ENCODE measurements at places on chromosomes 12 and 14. TPM values are rescaled to one million over a fixed set of nuclear protein-coding genes. Genes with fewer than 3 reads are reported as not detected.

Gene NKX2-1
- not detected for polyA plus RNA-seq

GRCh38 chr14:80627745-80628144 lies 313.8 kb downstream of the CEP128 start:
- no peak overlapping the region for H3K4me3 ChIP-seq
- no peak overlapping the region for H3K27ac ChIP-seq
- DNase-seq: no peak
- H3K36me3 ChIP-seq: no peaks in the 10 kb centered on the region

DNA sequence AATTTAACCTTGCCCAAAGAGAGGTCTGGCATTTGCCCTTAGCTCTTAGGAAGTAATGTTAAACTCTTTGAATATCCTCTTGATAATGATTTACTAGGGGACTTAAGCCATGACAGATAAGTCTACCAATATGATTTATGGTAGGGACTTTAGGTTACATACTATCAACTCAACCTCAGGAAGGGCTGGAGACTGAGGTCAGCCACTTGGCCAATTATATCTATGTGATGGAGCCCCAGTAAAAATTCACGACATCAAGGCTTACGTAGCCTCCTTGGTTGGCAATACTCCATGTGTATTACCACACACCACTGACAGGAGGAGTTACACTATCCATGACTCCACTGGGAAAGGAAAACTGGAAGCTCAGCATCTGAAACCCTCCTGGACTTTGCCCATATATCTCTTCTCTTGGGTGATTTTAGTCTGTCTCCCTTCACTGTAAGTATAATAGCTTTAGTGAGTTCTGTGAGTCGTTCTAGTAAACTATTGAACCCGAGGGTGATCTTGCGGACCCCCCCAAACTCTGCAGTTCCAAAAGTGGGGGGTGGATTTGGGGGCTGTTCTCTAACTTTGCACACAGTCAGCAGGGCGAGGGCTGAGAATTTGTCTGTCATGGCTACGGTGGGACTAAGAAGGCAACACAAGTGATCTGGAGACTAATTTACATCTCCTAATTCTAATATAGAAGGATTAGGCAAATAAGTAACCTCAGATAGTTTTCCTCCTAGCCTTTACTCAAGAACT lies 62.3 kb downstream of the R3HDM2 start:
- H3K27me3 ChIP-seq: no peaks in the 10 kb centered on the region
- peaks cover 21% of the 10 kb centered on the region for H3K4me1 ChIP-seq
- peak overlapping the region; percentile 92 for H3K27ac ChIP-seq
- peak; percentile 95 for DNase-seq
- no peak overlapping the region for H3K4me3 ChIP-seq
- peaks cover 2% of the 10 kb centered on the region for H3K36me3 ChIP-seq

GRCh38 chr14:89249065-89249695 lies 167.9 kb downstream of the FOXN3 start:
- no peaks in the 10 kb centered on the region for H3K27me3 ChIP-seq
- no peak for DNase-seq
- H3K4me1 ChIP-seq: no peaks in the 10 kb centered on the region
- no peak overlapping the region for H3K4me3 ChIP-seq
- H3K27ac ChIP-seq: no peak overlapping the region

DNA sequence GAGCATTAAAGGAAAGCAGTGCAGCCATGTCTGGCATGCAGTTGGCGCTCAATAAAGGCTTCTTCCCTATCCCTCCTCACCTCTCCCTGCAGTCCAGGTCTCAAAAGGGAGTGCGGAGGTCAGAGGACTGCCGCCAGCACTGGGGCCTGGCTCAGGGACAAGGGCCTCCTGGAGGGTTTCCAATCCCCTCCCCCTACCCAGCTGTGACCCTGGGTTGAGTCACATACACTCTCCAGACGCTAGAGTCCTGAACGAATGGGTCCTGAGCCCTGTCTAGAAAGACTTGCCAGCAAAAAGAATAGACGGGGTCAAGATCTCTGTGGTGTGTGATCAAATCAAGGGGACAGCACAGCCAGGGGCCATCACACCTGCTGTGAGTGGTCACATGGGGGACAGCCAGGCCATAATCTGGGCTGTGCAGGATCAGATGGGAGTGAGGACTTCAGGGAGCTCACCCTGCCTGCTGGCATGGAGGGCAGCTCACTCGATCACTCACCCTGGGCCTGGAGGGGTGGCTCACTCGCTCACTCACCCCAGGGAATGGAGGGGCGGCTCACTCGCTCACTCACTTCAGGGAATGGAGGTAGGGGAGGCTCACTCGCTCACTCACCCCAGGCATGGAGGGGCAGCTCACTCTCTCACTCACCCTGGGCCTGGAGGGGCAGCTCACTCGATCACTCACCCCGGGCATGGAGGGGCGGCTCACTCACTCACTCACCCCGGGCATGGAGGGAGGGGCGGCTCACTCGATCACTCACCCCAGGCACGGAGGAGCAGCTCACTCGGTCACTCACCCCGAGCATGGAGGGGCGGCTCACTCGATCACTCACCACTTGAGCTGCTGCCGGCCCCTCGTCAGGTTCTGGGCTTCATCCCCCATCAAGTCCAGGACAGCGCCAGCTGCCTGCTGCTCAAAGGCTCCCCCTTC lies 12.8 kb downstream of the CFAP73 start:
- no peak overlapping the region for H3K4me3 ChIP-seq
- no peak for DNase-seq
- H3K27me3 ChIP-seq: no peaks in the 10 kb centered on the region
- H3K4me1 ChIP-seq: no peaks in the 10 kb centered on the region
- H3K36me3 ChIP-seq: peaks cover 83% of the 10 kb centered on the region
- H3K27ac ChIP-seq: no peak overlapping the region

DNA sequence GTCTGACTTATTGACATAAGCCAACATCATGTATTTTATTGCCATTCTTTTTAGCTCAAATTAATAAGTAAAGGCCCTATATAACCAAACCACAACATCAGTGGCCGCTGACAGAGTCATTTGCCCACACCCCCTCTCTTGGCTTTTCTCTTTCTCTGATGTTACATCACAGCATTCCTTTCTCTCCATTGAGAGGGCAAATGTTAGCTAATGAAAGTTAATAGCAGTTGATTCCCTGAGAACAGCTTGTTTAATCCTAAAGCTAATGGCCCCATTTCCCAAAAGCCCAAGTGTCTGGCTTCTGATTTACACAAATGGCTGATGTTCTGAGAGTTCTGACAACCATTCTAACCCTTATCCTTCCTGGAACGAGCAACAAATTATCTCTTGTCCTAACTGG lies 308.8 kb downstream of the SNAPC1 start:
- H3K27me3 ChIP-seq: no peaks in the 10 kb centered on the region
- DNase-seq: no peak
- H3K4me1 ChIP-seq: no peaks in the 10 kb centered on the region
- no peak overlapping the region for H3K27ac ChIP-seq
- no peaks in the 10 kb centered on the region for H3K36me3 ChIP-seq
- H3K4me3 ChIP-seq: no peak overlapping the region

- no peak overlapping the region for H3K27ac ChIP-seq
- DNase-seq: no peak
- no peaks in the 10 kb centered on the region for H3K27me3 ChIP-seq
- H3K36me3 ChIP-seq: no peaks in the 10 kb centered on the region
These were observed 34.8 kb downstream of the DLK1 start for GRCh38 chr14:100761481-100761880.

- no peaks in the 10 kb centered on the region for H3K4me1 ChIP-seq
- no peak overlapping the region for H3K27ac ChIP-seq
- no peaks in the 10 kb centered on the region for H3K27me3 ChIP-seq
- no peaks in the 10 kb centered on the region for H3K36me3 ChIP-seq
- no peak overlapping the region for H3K4me3 ChIP-seq
These were observed 406.9 kb upstream of the SOX5 start for GRCh38 chr12:24356240-24356804.

GRCh38 chr12:31702047-31702446 lies 26.8 kb downstream of the AMN1 start:
- H3K27ac ChIP-seq: no peak overlapping the region
- no peaks in the 10 kb centered on the region for H3K27me3 ChIP-seq
- DNase-seq: no peak
- H3K4me1 ChIP-seq: no peaks in the 10 kb centered on the region
- peaks cover 3% of the 10 kb centered on the region for H3K36me3 ChIP-seq
